ENCODE measurements at places on chromosomes 1 and 21.

DNA sequence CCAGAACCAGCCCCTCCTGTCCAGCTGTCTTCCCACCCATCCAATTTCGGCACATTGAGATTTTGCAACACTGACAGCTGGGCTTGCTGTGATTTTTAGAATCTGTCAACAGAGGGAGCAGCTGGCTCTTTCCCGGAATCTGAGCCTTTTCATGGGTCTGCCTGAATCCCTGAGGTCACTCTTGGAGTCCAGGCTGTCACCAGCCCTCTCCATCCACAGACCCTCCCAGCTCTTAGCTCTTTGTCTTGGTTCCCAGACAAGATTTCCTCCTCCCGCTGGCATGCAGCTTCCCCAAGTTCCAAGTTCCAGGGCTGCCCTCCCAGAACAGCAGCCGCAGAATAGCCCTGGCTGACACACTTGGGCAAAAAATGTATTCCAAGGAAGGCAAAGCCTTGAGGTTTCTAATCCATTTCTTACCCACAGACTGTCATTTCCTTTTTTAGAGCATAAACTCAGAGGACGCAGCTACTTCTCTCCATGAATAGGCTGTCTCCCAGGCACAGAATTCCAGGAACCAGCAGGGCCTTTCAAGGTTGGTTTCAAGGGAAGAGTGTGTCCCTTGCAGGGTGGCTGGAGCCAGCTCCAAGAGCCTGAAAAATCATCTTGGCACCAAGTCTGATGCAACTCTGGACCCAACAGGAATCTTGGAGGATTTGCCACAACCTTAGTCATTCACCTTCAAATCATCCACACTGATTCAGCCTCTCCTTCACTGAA is 7.1 kb upstream of the TMEM61 start:
- DNase-seq: peak; percentile 43

DNA sequence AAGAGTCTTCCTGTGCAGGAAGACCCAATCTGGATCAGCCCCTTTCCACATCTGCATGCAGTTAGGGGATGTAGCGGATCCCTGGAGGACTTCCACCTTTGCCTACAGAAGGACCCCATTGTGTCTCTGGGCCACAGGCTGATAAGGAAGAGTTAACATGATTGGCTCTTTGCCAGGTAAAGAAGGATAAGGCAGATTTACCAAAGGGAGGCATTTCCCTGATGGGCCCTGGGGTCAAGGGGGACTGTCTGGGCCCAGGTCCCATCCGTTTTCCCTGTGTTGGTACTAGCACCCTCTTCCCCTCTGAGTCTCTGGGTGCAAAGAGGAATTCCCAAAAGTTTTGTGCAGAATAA is 29.1 kb downstream of the SLC26A9 start:
- DNase-seq: no peak

GRCh38 chr1:85303440-85304162 is 27.2 kb upstream of the BCL10 start:
- DNase-seq: no peak

- no peak for DNase-seq
These were observed 170.9 kb downstream of the LRRC7 start for GRCh38 chr1:69738458-69739250.

DNA sequence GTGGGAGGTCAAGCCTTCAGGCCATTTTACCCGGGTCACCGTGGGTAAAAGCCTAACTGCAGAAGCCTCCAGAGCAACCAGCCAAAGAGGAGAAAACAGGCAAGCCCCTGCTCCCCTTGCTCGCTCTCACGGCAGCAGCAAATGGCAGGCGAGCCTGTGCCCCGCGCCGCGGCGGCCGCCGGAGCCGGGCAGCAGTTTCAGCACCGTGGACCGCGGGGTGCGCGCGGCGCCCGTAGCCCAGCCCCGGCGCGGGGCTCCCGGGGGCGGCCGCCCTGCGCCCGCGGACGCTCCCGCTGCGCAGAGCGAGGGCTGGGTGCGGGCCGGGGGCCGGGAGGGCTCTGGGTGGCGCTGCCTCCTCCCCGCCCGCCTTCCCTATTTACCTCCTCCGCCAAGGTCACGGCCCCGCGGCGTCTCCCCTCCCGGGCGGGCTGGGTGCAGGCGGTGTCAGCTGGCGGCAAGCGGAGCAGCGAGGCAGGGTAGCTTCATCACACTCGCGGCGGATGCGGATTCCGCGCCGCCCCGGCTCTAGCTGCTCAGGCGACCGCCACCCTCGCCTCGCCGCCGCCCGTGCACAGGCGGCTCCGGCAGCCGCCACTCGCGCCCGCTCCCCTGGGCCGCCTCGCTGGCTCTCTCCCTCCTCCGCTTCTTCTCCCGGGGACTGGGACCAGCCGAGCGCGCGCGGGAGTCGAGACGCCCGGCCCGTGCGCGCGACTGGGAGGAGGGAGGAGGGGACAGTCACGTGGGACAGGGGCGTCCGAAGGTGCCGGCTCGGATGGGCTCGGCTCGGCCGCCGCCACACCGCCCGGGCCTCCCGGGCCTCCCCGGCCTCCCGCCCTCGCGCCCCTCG is at the start of gene RGS7:
TSS of gene RGS7 (minus strand) at position 687 of the 847 bp plus-strand sequence.
- DNase-seq: peak; percentile 94

DNA sequence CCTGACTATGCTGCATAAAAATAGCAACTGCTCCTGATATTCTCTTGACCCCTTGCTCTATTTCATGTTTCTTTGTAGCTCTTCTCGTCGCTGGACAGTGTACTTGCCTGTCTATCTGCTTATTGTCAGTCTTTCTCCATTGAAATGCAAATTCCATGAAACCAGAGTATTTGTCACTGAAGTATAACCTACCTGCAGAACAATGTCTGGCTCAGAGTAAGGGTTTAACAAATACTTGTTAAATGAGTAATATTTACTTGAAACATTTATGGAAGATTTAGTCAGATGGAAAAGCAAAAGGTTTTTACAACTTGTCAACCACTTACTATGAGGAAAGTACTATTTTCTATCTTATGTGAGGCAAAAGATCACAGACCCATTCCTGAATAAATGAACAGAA is 19.9 kb upstream of the ERICH3 start:
- DNase-seq: no peak

- no peak for DNase-seq
These were observed 15.4 kb downstream of the DHRS3 start for GRCh38 chr1:12602659-12603024.

DNA sequence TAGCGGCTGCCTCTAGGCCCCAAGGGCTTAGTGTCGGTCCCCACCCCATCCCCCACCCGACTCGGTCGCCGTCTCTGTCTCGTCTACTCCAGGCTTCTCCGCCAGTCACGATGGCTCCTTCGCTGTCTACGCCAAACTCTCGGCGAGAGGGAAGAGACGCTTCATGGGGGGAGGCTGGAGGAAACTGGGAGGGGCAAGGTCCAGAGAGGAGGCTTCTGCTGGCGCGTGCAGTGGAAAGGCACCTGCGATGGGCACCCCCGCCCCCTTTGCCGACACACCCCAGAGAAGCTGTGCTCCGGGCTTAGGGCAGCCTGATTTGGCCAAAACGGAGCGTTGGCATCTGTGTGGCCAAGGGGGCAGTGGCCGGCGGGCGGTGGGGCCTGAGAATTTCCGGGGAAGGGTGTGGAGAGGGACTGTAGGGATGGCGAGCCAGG is 1.2 kb upstream of the CSMD2 start:
- DNase-seq: no peak

DNA sequence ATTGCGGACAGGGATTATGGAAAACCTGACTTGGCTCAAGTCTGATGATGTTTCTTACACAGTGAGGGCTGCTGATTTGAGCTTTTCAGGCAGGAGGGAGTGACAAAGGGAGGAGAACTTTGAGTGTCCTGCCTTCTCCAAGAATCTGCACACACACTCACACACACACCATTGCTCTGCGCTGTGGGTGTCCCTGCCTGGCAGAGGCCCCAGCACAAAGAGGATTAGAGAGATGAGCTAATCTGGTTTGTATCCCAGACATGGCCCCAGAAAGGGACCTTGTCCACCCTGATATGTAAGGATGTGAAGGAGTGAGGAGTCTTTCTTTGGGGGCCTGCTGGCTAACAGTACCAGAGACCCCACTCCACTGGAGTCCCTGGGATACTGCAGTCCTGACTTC is 5.9 kb upstream of the WNT2B start:
- peak; percentile 86 for DNase-seq

- DNase-seq: no peak
These were observed 133.8 kb upstream of the ZBTB40 start for GRCh38 chr1:22317920-22318243.

DNA sequence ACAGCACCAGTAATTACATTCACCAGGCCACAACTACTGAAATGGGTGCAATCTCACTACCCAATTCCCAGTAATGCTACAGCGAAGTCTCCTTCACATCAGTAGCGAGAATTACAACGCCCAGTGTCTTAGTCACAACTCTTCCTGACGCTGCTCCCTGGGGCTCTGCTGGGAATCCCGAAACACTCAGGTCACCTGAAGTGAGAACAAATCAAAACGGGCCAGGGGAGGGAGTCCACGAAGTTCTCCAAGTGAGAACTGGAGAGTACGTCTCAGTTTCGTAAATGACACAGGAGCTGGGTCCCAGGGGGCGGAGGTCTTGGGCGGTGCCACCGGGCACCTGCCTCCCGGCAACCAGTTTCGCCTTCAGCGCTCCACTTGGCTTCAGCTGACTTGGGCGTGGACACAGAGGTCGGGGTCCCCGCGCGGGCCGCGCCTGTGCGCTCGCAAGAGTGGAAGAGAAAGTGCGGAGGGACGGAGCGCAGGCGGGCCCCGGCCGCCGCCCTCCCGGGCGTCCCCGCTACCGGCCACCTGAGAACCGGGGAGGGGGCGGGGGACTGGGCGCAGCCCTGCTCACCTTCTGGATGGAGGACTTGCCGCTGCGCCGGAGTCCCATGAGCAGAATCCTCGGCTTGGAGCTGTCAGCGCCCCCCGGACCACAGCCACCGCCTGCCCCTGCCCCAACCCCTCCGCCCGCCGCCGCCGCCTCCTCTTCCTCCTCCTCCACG is 575 bp downstream of the RRAGC start:
- DNase-seq: peak; percentile 22

- no peak for DNase-seq
These were observed 33.1 kb upstream of the SELENON start for GRCh38 chr1:25766721-25767436.

- DNase-seq: no peak
These were observed 54.8 kb downstream of the SIPA1L2 start for GRCh38 chr1:232574889-232575762.

- DNase-seq: no peak
These were observed 176.2 kb downstream of the PCP4 start for GRCh38 chr21:40043423-40043822.

DNA sequence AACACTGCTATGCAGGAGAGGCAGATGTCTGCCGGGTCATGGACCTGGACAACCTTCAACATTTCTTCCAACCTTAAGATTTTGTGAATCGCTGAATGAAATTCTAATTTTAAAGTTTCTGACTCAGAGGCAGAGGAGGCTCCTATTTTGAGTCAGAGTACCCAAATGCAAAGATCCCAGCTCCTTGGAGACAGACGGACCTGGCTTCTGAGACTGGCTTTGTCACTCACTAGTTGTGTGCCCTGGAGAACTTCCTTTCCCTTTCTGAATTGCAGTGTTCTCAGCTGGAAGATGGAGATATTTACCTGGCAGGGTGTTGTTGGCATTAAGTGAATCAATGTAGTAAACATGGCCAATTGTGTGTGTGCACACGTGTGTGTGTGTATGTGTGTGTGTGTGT is 51.9 kb downstream of the IER5 start:
- DNase-seq: no peak

DNA sequence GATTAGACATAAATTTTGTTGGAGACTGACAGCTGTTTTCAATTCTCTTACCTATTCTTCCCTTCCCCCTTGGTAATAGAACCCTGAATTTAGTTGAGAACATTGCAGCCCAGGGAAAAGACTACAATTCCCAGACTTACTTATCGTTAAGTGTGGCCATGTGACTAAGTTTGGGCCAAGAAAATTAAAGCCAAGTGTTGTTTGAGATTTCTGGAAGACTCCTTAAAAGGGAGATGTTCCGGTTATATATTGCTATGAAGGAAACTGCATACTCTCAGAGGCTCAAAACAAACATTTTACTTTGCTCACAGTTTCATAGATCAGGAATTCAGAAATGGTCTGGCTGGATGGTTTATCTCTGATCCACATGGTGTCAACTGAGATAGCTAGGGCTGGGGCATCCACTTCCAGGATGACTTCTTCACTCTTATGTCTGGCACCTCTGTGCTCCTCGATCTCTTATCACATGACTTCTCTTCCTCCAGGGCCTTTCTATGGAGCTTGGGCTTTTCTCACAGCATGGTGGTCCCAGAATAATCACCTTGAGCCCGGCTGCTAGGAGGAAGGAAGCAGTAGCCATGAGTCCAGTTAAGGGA is 22.4 kb upstream of the CD34 start:
- no peak for DNase-seq

DNA sequence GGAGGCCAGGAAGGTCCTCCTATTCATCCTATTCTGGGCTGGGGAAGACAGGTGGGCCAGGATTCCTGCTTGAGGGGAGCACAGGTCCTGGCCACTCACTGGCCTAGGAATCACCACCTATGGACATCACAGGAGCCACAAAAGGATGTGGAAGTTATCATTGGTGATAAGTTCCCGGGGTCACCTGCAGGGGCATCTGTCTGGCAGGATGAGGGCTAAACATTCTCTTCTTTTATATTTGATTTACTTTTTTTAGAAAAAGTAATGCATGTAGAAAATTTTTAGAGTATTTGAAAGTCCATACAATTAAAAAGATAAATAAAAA is 33.2 kb upstream of the KIAA0040 start:
- DNase-seq: no peak

DNA sequence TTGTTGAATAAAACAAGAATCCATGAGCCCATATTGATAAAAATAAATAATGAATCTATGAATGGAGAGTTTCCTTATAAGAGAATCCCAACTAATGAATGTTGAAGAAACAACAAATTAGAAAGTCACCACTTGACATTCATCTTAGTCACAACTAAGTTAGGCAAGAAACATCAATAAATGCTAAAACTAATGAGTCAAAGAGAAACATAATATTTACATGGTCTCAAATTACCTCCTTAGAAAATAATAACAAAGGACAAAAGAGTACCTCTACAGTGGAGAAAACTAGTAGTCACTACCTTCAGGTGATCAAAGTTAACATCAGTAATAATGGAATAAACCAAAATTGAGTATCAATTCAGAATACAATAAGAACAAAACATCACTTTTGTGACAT is 93.5 kb downstream of the AKT3 start:
- no peak for DNase-seq

- peak; percentile 80 for DNase-seq
These were observed 8.0 kb upstream of the B4GALT3 start for GRCh38 chr1:161185282-161185682.

Data from WERI-Rb-1 (cell line).